ENCODE measurements at places on chromosomes 1 and 21.

DNA sequence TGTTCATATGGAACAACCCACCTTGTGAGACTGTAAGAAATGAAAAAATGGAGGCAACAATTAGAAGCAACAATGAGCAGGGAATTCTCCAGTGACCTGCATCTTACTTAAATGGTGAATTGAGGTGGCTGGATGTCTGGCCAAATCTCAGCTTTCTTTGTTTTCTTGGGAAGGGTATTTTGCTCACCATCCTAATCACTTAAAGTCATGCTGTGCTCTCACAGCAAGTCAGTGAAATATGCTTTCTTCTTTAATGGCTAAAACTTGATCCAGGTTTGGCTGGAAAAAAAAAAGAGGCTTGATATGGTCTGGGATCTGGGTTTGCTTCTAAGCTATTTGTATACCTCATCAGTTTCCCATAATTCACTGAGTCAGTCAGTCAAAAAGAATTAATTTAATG, 124.8 kb downstream of the ESRRG start:
- no peak for DNase-seq

DNA sequence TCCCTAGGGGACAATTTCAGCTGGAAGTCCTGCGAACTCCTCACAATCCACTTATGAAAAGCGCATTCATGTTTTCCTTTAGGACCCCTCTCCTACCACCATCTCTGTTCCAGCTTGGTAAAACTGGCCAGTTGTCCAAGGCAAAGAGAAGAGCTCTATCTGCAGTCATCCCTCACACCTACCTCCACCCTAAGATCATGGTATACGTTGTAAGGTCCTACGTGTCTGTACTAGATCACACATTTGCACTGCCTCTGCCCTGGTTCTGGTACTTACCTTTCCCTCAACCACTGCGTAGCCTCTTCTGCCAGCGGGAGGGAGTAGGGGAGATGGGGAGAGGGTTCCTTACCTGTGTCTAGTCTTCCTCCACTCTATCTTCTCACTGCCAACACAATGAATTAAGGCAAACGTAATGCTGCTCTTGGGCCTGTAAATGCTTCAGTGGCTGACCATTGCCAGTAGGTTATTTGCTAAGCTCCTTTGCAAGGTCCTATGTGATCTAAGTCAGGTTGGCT, 739 bp upstream of the NUP133 start:
- DNase-seq: no peak

GRCh38 chr1:186578325-186579016, 101.8 kb downstream of the PTGS2 start:
- no peak for DNase-seq

- DNase-seq: no peak
Observed at GRCh38 chr1:31479811-31480210, 66.8 kb downstream of the SERINC2 start.
